H7 (cell line): ENCODE measurements at places on chromosomes 2 and 18. TPM values are rescaled to one million over a fixed set of nuclear protein-coding genes. Genes with fewer than 3 reads are reported as not detected.

Gene CAPN14
- total RNA-seq: 0.11 and 0.17 TPM in 2 replicates

GRCh38 chr2:43464590-43464989 lies 131.2 kb downstream of the THADA start:
- no peak for DNase-seq

DNA sequence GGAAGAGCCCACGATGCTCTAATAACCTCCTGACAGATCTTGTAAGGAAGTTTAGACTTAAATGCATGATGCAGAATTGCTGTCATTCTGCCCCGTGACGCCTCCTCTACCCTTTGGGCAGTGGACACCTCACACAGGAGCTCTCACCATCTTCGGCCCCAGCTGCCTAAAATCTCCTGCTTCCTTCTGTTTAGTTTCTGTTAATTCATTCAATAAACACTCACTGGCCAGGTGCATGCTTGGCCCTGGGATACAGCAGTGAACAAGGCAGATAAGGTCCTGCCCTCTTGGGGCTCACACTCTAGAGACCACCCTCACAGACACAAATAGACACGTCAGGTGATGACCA lies 81.1 kb downstream of the SEPTIN10 start:
- DNase-seq: no peak

DNA sequence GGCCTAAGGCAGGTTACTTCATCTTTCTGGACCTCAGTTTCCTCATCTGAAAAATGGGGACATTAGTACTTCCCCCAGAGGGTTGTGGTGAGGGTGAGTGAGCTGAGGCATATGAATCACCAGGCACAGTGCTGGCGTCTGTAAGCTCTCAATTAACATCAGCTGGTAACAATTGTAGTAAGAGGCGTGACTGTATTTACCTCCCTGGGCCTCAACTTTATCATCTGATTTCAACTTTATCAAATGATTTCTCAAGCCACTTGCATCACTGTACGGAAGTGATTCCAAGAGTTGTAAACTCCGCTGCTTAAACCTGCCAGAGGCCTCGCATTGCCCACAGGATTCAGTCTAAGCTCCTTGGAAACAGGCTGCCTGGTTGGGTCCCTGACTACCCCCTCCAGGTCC lies 53.6 kb upstream of the PKDCC start:
- DNase-seq: no peak

DNA sequence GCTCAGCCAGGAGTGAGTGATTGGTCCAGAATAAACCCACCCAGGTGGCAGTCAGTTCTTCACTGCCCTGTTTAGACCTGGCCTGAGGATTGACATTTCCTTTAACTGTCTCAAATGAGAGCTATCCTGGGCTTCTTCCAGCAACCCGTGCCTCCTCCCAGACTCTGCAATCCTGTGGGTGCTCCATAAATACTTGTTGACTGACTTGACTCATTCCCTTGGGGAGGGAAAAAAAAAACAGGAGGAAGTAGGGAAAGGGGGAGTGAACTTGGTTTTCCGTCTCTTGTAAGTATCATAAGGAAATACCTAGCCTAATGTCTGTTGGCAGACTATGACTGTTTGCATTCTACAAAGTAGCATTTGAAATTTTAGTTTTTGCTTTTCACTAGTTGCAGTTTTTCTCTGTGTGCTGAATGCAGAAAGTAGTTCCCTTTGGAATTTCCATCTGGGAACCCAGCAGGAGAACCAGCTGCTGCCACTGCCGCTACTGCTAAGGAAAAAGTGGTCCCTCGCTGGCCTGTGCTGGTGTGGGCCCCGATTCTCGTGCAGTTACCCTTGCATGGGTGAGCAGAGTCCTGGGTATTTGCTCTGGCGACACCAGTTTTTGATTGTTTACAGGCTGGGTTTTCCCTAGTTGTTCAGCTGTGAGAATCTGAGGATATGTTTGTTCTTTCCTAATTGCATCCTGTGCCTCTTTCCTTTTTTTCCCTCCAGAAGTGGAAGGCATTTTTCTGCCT lies 78.8 kb downstream of the TGOLN2 start:
- no peak for DNase-seq

DNA sequence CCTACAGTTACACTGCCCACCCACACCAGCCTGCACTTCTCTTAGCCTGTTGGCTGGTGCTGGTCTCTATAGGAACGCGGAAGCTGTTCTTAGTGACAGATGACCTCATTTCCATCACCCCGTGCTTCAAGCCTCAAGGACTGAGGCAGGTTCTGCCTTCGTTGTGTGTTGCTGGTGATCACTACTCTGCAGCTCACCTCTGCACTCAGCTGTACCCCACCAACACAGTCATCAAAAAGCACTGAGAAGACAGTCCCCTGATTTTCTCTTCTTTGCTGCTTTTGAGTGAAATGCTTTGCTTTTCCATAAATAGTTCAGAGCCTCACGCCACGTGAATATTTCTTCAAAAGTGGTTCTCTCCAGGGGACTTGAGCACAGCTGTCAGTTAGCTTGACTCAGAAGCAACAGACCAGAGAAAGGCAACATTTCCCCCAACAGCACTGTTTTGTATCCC lies 225.7 kb upstream of the CCDC150 start:
- DNase-seq: no peak

DNA sequence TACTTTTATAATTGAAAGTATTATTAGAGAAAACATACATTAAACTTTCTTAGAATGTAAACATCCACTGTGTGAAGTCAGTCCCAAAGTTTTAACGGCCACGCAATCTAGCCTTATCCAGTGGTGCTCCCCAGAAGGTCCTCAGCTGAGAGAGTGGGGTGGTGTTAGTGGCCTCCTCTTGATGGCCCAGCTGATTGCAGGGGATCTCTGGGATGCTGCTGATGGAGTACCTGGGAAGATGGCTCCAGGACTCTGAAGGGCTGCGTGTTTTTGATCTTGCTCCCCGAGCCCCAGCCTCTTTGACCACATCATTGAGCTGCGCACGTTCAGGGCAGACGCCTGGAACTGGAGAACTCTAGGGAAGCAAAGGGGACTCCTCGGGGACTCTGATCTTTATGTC lies 181.4 kb downstream of the FAM210A start:
- DNase-seq: no peak

DNA sequence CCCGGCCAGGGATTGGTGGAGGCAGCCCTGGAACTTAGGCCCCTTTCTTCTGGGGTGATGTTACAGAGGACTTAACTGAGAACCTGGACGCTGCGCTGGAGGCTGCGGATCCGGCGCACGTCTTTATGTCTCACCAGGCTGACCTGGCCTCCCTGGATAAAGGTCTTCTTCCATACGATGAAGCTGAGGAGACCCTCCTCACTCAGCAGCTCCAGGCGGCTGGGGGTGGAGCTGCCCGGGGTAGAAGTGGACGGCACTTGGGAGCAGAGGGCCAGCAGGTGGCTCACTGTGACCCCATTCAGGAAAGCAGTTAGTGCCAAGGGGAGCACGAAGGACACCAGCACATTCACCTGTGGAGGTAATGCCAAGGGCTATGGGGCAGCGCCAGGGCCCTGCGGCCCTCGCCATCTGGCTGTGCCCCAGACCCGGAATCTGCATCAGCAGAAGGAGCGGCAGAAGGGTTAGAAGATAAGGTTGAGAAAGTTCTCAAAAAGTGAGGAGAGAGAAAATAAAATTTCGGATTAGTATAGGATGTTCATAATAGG lies 8.0 kb downstream of the NTSR2 start:
- DNase-seq: no peak

DNA sequence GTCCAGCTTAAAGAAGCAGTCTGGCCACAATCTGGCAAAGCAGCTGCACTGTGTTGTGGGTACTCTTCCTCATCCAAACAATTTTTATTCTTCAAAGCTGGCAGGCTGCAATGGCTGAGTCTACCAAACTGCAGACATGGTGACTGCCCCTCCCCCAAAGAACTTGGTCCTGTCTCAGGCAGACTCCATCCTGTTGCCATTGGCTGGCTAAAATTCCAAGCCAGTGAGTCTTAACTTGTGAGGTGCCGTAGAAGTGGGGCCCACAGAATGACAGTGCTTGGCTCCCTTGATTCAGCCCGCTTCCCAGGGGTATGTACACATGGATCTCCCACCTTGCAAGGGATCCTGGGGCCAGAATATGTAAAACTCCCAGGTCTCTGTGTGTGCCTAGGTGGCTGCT lies 14.5 kb upstream of the NXPH2 start:
- DNase-seq: no peak

Gene REG3A
- total RNA-seq: not detected in 2 replicates

DNA sequence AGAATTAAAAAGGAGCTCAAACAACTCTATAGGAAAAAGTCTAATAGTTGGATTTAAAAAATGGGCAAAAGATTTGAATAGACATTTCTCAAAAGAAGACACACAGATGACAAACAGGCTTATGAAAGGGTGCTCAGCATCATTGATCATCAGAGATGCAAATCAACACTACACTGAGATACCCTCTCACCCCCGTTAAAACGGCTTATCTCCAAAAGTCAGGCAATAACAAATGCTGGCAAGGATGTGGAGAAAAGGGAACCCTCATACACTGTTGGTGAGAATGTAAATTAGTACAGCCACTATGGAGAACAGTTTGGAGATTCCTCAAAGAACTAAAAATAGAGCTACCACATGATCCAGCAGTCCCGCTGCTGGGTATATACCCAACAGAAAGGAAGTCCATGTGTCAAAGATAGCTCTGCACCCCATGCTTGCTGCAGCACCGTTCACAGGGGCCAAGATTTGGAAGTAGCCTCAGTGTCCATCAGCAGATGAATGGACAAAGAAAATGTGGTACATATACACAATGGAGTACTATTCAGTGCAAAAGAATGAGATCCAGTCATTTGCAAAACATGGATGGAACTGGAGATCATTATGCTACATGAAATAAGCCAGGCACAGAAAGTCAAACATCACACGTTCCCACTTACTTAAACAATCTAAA lies 46.7 kb upstream of the B3GNT7 start:
- DNase-seq: no peak

DNA sequence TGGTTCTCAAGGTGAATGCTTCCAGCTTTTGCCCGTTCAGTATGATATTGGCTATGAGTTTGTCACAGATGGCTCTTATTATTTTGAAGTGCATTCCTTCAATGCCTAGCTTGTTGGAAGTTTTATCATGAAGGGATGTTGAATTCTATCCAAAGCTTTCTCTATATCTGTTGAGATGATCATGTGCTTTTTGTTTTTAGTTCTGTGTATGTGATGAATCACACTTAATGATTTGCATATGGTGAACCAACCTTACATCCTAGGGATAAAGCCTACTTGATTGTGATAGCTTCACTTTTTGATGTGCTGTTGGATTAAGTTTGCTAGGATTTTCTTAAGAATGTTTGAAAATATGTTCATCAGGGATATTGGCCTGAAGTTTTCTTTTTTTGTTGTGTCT lies 112.1 kb downstream of the MBD2 start:
- DNase-seq: no peak
